HAP-1 (cell line): ENCODE measurements at places on chromosomes 4 and X.

- no peak for DNase-seq
Measured at GRCh38 chr4:175875993-175876771, 64.1 kb upstream of the GPM6A start.

DNA sequence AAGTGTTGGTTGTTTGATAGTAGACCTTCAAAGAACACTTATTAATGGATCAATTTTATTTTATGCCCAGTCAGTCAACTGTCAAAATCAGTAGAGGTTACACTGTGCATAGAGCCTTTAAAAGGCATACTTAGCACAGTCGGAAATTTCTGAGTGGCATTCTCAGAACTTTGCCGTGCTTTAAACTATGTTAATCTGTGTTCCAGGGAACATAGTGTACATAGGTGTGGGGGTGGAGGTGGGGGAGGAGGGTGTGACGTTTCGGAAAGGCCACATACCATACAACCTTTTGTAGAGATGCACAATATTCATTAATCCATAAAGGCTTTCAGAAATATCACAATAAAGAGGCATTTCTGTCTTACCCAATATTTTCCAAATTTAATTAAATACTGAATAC, 75.8 kb downstream of the RS1 start:
- DNase-seq: no peak

GRCh38 chrX:34770511-34770910, 113.4 kb upstream of the TMEM47 start:
- DNase-seq: no peak

- no peak for DNase-seq
Measured at GRCh38 chr4:134632056-134632455, 430.5 kb upstream of the PABPC4L start.

GRCh38 chrX:44503560-44503959, 39.1 kb downstream of the FUNDC1 start:
- no peak for DNase-seq

DNA sequence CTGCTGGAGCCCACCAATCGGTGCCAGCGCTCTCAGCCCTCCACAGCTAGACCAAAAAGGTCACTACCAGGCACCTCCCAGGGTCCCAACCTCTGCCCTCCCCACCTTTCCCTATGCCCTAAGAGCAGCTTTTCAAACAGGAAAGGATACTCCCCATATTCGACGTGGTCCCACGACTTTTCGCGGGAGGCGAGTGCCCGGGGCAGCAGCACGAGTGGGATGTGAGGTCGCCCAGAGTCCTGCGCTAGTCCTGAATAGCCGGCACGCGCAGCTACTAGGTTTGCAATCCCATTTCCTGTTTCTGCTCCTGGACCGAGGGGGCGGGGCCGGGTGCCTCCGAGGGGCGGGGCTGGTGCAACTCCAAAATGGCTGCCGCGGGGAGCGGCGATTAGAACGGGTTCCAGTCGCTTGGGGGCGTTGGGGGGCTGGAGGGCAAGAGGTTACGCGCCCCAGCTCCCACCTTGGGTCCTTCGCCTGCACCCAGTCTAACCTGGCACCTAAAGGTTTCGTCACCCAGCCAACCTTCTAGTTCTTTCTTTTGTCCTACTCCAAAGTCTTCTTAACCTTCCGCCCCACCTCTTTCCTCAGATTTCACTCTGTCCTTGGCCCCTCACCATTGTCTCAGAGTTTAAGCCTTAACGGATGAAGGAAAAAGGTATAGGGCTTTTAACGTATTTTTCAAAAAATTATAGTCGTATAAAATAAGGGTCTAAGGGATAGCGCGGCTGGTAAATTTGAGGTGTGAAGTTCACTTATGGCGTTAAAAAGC, 85.0 kb upstream of the TENT5D start:
- DNase-seq: peak; percentile 64

DNA sequence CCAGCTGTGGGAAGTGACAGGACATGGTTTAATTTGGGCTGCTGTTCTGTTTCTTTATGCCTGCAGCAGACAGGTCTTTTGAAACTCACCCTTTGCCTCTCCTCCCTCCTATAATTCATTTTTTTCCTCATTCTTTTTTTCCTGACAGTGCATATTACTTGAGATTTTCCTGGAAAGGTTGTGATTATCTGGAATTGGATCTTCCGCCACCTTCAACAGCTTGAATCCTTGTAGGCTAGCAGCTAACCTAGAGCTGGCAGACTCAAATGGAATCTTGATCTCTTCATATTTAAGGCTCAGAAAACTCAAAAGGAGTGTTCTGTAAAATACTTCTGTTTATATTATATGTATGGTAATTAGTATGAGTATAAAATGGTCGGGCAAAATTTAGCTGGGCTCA, 49.3 kb upstream of the CLCN4 start:
- no peak for DNase-seq

DNA sequence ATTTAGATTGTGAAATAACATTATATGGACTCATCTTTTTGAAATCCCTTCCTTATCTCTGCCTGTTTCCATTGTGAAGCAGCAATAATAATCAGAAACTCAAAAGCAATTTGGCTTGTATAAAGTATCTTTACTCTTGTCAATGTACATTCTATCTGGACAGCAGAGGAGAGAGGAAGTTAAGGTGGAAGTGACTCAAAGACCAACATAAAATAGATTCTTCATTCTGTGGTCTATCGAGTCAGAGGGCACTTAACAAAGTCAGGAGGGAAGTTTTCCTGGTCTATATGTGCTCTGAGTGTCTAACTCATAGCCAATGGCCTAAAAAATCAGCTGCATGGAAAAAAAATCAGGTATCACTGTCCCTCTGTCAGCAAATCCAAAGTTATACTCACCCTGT, 155.5 kb downstream of the EMCN start:
- no peak for DNase-seq

GRCh38 chrX:12401252-12401651, 263.0 kb downstream of the FRMPD4 start:
- DNase-seq: no peak

DNA sequence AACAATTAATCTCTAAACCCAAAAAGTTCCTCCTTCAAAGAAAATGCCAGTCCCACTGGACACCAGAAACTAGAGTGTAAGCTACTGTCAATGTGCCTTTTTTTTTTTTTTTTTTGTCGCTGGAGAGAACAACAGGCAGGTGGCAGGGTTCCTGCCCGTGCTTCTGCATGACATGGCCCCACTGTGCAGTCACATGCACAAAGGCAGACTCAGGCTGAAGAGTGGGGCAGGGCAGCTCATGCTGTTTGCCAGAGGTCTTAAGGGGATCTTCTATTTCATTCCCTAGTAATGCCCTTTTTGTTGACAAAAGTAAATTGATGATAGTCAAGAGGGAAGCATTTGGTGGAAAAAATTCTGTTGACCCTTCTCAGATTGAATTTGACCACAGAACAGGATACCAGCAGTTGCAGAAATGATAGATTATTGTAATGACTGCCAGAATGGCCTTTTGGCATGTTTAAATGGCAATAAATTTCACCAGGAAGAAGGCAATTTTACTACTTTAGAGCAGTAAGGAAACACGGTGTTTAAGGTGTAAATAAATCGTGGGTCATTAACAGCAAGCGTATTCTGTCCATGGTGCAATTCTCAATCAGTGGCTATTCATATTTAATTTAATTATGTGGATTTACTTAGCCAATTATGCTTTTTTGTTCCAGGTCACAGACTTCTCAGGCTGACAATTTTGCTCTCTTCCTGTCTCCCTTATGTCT, 80.9 kb downstream of the NKX6-1 start:
- DNase-seq: no peak

DNA sequence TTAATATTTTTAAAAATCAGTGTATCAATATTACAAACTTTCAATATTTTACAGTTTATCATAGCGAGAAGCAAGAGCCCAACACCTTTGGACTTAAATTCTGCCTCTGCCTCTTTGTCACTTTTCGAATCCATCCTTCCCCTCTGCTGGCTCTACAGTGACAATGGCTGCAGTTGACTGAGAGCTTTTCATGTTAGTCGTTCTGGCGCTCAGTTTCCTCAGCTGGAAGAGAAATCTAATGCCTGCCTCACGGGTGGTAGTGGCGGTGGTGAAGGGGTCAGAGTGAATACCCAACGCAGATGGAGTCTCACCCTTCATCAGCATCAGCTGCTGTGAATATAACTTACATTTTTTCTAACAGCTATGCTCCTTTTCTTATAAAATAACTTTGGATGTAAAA, 144.8 kb downstream of the NWD2 start:
- no peak for DNase-seq

- DNase-seq: no peak
Measured at GRCh38 chr4:41070516-41071281, 143.6 kb downstream of the APBB2 start.

DNA sequence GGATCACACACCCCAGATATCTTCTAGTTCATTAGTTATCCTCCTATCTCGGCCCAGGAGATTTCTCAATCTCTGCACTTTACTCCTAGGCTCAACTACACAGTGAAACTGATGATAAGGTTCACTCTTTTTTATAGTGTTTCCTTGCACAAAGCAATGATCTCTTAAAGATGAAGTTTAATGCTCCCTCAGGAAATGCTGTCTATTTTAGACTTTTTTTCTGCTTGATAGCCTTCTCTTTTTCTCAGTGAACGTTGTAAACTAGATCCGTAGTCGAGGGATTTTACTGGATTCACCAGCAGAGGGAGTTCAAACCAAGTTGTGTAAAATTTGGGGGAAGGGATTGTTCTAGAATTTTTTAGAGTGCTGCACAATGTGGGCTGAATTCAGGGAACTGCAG, 269.6 kb downstream of the GBA3 start:
- DNase-seq: peak; percentile 18

DNA sequence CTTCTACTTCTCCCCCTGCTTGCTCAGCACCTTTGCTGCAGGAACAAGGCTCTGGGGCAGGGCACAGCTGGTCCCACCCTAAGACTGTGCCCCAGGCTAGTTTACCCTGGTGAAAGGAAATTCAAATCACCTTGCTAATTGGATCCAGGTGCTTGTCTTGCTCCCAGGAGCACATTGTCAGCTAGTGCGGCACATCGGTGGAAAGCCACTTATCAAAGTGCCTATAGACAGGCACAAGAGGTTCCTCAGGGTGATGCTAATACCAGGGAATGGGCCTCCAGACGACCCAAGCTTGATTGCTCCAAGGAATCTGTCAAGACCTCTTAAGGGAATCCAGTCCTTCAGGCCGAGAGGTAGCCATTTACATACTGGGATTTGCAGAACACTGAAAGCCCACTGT, 64.5 kb upstream of the PRPS1 start:
- DNase-seq: peak; percentile 33

- DNase-seq: no peak
Measured at GRCh38 chr4:153725136-153725830, 34.5 kb downstream of the RNF175 start.

- DNase-seq: peak; percentile 29
Measured at GRCh38 chr4:12791536-12791935, 692.6 kb downstream of the RAB28 start.

DNA sequence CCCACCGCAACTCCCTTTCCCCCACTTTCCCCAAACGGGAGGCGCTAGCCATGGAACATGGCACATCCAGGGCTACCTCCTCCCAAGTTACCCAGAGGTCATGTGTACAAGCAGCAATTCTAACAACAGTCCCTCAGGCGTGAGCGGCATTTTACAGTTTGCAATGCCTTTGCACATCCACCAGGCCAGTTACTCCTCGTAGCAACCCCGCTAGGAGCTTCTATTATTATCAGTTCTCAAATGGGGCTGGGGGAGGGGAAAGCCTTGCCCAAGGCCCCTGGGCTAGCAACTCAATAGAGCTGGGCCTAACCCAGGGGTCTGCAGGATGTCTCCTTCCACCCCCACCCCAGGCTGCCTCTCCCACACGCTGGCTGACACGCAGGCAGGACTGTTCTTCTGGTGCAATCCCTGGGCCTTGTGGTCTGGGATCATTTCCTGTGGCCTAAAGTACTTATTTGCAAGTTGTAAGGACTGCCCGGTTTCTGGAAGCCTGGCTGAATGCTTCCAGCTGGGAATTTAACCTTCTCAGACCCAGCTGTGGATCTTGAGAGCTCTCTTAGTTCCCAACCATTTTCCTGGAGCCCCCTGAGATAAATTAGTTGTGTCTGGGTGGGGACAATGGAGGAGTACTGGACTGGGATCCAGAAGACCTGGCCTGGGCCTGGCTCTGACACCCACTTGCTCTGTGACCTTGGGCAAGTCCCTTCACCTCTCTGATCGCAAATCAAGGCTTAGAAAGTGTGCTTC, 27.7 kb downstream of the PJA1 start:
- DNase-seq: peak; percentile 73

- no peak for DNase-seq
Measured at GRCh38 chr4:87953826-87954225, 21.7 kb upstream of the SPP1 start.

DNA sequence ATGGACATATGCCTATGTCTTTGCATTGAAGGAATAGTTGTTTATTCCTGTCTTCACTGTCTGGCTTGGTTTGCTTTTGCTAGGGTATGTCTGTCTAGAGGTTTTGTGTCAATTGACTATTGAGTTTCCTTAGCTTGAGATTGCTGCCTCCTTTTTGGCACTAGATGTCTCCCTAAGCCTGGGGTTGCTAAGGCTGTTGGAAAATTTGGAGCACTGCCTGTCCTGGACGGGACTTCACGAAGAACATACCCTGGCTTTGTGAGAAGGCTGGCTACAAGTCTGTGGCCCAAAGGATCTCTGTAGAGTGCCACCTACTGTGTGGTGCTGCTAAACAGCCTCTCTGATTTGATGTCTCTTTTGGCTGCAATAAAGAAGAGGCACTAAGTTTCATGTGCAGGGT, 183.8 kb upstream of the NUDT10 start:
- DNase-seq: peak; percentile 23

- DNase-seq: no peak
Measured at GRCh38 chr4:168633064-168633463, 136.2 kb downstream of the PALLD start.

- DNase-seq: peak; percentile 29
Measured at GRCh38 chr4:183876268-183876934, 28.7 kb upstream of the STOX2 start.
